ENCODE measurements at places on chromosomes 6 and 20.

DNA sequence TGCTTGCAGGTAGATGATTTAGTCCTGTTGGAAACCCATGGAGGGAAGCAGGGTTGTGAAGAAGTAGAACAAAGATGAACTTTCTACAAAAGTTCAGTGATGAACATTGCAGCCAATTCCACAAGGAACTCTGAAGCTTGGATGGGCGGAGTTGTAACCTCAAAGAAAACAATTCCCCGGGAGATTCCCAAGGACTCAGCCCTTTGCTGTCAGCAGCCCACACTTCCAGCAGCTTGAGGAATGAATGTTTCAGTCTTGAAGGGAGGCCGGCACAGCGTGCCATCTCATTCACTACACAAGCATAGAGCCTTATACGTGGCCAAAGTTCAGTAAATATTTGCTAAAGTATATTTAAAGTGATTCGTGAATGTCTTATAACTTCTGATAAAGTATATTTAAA is 269.4 kb downstream of the NKAIN2 start:
- no peak for DNase-seq

DNA sequence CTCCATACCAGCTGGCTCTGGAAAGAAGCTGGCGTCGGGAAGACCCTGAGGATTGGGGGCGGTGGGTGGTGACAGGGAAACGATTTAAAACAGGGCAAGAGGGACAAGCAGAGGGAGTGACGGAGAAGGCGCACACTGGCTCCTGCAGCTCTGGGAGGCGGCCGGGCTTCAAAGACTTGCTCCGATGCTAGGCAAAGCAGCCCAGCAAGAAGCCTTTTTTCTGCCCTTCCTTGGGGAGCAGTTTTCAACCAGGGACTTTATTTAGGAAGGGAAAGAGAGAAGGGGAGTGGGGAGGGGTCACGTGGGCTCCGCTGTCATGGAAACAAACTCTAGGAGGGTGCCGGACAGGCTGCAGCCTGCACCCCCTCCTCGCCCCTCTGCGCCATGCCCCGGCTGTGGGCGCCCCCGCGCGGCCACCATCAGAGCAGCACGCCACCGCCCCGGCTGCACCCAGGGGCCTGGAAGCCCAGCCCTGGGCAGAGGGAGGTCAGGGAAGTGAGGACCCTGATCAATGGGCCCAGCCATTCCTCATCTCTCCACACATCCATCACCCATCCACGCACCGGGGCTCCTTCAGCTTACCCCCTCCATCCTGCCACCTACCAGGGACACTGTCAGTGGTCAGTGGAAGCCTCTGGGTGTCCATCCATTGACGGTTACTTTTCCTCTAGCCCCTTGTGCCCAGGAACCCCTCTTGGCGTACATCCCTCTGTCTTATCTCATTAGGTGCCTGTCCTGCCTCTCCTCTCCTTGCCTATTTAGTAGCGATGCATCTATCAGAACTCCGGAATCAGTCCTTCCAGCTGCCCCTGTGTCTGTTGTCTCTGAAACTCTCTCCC is 66.6 kb upstream of the CCDC167 start:
- peak; percentile 67 for DNase-seq

- no peak for DNase-seq
Observed at GRCh38 chr6:1347161-1347560, 35.3 kb downstream of the FOXQ1 start.

- DNase-seq, result peak; percentile 26
Observed at GRCh38 chr20:50286174-50286511, 95.5 kb downstream of the CEBPB start.

DNA sequence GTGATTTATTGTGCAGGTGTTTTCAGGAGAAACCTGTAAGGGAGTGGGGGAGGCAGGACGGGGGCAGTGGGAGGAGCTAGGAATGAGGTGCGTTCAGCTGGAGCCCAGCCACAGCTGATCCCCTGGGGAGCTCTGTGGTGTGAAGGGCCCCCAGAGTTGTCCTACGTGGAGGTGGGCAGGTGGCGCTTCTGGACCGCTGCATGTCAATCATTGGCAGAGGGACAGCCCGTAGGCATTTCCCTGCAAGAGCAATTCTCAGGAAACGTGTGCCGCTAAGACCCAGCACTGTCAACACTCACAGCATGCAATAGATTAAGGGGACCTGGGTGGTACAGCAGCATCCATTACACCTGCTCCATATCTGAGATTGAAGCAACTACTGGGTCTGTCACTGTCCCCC is 88.0 kb downstream of the PRND start:
- no peak for DNase-seq

DNA sequence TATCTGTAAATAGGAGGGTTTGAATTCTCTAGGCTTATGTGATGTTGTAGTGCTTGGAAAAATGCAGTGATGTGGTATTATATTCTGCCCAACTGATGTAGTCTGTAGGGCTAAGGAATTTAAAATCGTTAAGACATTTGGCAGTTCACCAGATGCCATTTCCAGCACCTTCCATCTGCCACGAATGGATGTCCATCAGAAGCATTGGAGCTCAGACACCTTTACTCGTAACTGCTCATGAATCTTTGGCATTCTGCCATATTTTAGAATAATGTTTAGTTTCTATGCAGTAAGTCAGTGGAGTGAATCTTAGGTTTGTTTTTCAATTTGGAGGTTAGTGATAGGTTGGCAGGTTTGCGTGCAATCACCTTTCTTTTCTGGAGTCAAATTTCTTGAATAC is 2.4 kb upstream of the SYTL3 start:
- DNase-seq, result no peak

GRCh38 chr20:43942201-43942590 is 27.5 kb downstream of the TOX2 start:
- no peak for DNase-seq

DNA sequence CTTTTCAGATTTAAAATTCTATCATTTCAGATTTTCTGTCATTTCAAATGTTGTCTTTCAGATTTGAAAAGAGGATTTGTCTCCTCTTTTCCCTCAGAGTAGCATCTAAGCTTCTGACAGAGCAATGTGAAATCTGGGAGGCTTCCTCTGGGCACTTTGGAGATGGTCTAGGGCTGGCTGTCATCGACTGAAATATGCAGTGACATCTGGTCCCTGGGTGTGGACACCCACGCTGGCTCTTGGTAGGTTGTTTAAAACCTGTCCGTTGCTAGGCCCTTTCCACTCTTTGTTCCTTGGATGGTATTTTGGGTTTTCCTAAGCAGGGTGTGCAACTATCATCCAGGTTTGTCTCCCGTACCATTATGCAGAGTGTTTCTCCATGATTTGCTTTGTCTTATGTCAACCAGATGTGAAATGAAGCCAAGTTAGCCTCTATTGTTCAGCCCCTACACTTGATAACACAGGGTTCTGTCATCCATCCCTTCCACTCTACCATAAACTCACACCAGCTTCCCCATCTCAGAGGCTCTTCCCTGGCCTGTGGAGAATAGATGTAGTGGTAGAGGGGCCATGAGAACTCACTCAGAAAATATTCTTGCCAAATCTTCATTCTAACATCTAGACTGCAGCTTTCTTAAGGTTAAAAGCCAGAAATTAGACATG is 5.0 kb upstream of the VIP start:
- DNase-seq, result no peak

- peak; percentile 33 for DNase-seq
Observed at GRCh38 chr6:6696867-6697531, 108.5 kb downstream of the LY86 start.

DNA sequence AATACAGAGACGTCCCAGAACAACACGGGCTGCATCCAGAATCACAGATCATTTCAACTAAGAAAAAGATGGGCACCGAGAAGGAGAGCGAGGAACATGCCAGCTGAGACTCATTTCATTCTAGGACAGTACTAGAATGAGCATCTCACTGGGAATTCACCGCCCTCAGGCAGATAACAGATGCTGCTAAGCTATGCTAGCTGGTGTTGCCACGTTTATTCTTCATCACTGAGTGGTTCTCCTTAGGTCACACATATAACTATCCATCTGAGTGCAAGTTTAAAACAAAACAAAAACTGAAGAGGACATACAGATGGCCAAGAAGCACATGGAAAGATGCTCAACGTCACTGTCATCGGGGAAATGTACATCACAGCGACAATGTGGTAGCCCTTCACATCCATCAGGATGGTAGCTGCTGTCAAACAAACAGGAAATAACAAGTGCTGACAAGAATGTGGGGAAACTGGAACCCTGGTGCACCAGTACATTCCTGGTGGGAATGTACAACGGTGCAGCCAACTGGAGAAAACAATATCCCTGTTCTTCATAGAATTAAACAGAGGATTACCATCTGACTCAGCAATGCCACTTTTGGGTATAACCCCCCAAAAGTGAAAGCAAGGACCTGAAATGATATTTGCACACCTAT is 97.6 kb downstream of the SLC22A23 start:
- DNase-seq, result no peak

DNA sequence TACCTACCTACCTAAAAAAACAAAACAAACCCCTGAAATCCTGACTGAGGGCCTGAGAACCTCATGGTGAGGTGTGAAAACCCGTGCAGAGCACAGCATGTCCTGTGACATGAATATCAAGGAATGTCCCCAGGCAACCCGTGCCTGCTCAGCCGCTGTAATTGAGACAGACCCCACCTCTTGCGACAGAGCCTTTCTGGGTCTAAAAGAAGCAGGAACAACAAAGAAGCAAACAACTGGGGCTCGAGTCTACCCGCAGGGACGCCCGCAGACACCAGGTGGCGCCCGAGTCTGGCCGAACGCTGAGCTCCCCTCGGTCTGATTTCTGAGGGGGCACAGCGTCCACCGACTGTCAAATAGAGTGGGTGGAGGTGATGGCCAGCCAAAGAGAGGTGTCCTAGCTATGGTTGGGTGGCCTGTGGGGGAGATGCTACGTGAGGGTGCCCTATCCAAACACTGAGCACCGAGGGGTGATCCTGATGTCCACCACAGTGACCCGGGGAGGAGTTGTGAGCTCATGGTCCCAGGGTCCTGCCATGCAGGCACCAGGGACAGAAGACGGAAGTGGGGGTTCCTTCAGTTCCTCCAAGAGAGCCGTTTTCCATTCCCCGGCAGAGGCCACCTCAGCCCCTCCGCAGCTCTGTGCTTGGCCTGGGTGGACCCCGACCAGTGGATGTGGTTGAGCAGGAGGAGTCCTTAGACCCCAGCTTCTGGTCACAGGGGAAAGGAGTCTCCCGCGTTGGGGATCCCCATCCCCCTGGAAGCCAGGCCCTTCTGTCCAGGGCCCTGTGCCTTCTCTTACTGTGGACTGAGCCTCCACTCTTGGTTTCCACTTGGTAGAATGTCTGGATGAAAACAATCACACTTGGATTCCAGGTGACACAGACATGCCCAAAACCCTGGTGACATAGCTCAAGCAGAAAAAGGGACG is 268.2 kb downstream of the CDC5L start:
- DNase-seq, result peak; percentile 73

DNA sequence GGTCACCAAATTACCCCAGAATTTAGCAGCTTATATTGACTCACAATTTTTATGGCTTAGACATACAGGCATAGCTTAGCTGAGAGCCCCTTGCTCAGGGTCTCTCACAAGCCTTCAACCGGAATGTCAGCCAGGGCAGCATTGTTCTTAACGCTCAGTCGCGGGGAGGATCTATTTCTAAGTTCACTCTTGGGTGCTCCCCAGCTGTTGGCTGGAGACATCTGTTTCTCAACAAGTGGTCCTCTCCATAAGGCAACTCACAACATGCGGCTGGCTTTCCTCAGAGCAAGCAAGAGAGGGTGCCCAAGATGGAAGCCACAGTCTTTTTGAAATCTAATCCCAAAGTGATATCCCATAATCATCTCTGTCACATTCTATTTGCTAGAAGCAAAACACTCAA is 46.6 kb downstream of the SLX4IP start:
- no peak for DNase-seq

- no peak for DNase-seq
Observed at GRCh38 chr6:36130667-36131510, 576 bp downstream of the MAPK13 start.

GRCh38 chr6:168198302-168199180 is 119.5 kb upstream of the FRMD1 start:
- no peak for DNase-seq

GRCh38 chr20:32451682-32452461 is 93.7 kb downstream of the ASXL1 start:
- no peak for DNase-seq

- no peak for DNase-seq
Observed at GRCh38 chr6:56693246-56693607, 50.5 kb upstream of the DST start.

- no peak for DNase-seq
Observed at GRCh38 chr6:16236631-16237199, 1.7 kb upstream of the GMPR start.

DNA sequence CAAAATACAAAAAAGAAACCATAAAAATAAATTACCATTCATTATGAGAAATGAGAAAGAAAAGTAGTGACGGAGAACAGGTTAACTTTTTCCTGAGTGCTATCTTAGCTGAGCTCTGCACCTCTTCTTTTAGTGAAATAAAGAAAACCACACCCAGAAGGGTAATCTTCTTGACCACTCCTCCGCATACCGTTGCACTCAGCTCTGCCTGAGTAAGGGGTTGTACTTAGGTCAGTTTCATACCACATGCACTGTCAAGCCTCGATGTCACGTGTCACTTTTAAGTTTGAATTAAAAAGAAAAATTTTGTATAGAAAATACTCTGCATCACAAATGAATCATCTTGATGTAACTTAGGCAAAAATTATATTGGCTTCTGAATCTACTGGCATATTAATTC is 2.8 kb downstream of the EZR start:
- DNase-seq, result no peak

DNA sequence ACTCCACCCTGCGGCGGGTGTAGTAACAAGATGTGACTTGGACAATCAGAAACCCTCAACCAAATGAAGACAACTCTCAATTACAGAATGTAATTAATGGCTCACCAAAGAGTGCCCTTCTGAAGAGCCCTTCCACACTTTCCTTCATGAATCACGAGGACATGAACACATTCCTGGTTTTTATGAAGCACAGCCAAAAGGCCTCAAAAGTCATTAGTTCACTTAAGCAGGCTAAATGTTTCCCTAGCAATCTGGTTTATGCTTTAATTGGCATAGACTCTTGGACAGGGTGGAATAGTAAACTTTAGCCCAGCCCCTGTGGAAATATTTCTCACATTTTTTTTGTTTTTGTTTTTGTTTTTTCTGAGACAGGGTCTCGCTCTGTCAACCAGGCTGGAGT is 20.5 kb downstream of the CPNE5 start:
- no peak for DNase-seq

DNA sequence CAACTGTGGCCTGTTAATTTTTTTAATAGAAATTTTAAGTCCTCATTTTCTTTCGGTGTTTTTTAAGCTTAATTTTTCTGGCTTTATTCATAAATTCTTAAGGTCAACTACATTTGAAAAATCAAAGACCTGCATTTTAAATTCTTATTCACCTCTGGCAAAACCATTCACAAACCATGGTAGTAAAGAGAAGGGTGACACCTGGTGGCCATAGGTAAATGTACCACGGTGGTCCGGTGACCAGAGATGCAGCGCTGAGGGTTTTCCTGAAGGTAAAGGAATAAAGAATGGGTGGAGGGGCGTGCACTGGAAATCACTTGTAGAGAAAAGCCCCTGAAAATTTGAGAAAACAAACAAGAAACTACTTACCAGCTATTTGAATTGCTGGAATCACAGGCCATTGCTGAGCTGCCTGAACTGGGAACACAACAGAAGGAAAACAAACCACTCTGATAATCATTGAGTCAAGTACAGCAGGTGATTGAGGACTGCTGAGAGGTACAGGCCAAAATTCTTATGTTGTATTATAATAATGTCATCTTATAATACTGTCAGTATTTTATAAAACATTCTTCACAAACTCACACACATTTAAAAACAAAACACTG is 10.1 kb downstream of the HFE start:
- peak; percentile 75 for DNase-seq

Data from activated CD4-positive, alpha-beta T cell treated with anti-CD3 and anti-CD28 coated beads, Interleukin-2, Interleukin-4, amounts not matched to agents 100 ng/mL and 50 ng/mL, durations not matched to agents 16 hours and 8 hours (primary cell).